ENCODE measurements at places on chromosomes 6 and 20. TPM values are rescaled to one million over a fixed set of nuclear protein-coding genes. Genes with fewer than 3 reads are reported as not detected.

Gene RSPH9
- 0.09 TPM for total RNA-seq

Gene CARMIL1
- 17.4 TPM for total RNA-seq

Gene IMPG1
- 0.09 TPM for total RNA-seq

DNA sequence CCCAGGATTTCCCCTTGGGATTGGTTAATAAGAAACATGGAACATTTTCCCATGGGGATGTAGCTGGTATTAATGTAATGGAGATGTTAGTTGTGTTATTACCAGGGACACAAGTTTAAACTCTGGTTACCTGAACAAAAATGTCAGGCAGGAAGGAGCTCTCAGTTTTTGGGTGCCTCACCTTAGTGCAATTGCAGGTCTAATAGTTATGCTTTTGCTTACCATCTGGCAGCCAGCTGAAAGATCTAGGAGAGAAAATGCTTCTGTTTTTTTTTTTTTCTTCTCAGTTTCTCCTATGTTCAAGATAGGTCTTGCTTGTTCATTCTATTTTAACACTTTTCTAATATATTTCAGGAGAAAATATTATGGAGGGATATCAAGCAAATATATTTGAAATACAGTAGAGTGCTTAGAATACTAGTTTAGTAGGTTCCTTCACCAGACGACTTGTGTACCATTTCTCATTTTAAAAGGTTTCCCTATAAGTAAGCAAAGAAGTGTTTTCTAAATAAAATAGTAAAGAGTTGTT is 4.2 kb upstream of the UBE2J1 start:
- no peak for DNase-seq
- H3K27ac ChIP-seq: peak overlapping the region; percentile 96
- H3K4me3 ChIP-seq: no peak overlapping the region

DNA sequence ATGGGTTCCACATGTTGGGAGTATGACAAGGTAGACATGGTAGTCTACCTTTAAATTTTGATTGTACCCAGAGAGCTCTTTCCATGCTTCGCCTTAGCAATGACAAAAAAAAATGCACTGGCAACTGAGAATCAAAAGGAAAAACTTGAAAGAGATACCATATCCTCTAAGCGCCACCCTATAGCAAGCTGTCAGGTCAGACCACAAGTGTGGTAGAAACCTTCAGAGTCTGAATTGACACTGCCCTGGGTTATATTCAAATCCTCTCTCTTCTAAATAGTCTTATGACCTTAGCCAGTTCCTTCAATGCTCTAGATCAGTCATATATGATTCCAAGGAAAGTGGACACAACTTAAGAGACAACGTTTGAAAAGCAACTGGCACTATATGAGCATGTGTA is 45.6 kb upstream of the SMLR1 start:
- peaks cover 28% of the 10 kb centered on the region for H3K4me1 ChIP-seq
- H3K36me3 ChIP-seq: no peaks in the 10 kb centered on the region
- DNase-seq: peak; percentile 77
- H3K27me3 ChIP-seq: no peaks in the 10 kb centered on the region
- H3K27ac ChIP-seq: no peak overlapping the region
- H3K4me3 ChIP-seq: no peak overlapping the region

- H3K4me3 ChIP-seq: no peak overlapping the region
- no peaks in the 10 kb centered on the region for H3K36me3 ChIP-seq
- DNase-seq: no peak
These were observed 234.7 kb upstream of the SULF2 start for GRCh38 chr20:48019940-48020339.

DNA sequence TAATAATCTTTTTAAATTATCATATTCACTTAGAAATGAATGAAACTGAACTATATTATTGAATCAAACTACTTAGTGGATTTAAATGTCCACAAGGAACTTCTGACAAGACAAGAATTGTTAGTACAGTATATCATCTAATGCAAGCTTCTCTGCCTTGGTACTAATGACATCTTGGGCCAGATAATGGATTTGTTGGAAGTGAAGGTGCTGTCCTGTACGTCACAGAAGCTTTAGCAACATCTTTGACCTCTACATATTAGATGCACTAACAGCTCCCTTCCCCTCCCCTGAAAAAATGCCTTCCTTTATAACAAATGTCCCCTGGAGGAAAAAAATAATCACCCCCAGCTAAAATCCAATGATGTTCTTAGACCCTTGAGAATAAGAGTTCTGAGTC is 695.8 kb upstream of the EYS start:
- H3K27me3 ChIP-seq: no peaks in the 10 kb centered on the region
- H3K27ac ChIP-seq: no peak overlapping the region
- DNase-seq: no peak
- H3K36me3 ChIP-seq: no peaks in the 10 kb centered on the region
- H3K4me3 ChIP-seq: no peak overlapping the region

DNA sequence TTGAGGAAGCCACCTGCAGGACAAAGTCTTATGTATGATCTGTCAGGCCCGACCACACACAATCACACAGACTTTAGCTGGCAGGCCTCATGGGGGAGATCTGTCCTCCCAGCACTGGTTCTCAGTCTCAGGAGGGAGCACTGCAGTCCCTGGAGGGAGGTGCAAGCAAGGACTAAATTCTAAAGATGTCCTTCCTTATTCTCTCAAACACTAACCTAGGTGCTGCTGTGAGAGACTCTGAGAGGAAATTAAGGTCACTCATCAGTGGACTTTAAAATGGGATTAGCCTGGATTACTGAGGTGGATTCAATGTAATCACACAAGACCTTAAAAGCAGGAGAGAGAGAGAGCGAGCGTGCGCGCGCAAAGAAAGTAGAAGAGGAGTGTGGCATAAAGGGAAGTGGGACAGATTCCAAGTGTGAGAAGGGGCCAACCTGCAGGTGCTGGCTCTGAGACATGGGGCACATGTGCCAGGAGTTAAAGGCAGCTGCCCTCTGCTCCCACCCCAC is 14.3 kb downstream of the GLO1 start:
- H3K4me1 ChIP-seq: peaks cover 6% of the 10 kb centered on the region
- no peak overlapping the region for H3K27ac ChIP-seq
- DNase-seq: no peak
- H3K36me3 ChIP-seq: peaks cover 2% of the 10 kb centered on the region
- no peak overlapping the region for H3K4me3 ChIP-seq

DNA sequence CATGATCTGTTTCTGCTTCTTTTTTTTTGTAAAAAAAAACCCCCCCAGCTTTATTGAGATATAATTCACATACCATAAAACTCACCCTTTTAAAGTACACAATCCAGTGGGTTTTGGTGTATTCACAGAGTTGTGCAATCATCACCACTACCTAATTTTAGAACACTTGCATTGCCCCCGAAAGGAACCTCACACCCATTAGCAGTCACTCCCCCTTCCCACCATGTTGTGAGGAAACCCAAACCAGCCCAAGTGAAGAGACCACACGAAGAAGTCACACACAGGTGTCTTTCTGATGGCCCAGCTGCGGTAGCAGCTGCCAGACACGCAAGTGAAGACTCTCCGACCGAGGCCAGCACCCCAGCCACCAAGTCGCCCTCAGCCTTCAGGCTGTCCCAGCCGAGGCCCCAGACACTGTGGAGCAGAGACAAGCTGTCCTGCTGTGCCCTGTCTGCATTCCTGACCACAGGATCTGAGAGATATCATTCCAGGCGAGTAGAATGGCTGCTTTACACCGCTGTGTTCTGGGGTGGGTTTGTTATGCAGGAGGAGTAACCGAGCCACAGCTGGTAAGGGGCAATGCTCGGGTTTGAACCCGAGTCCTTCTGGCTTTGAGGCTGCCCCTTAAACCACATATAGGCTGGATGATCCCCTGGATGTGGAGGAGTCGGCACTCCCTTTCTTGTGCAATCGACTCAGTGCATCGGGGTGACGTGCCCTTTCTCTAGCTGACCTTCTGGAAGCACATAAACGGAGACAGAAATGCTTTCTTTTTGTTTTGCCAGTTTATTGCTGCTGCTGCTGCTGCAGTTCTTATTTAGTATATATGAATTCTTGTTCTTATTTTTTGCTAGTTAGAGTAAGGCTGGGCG is 59.1 kb upstream of the PTPN1 start:
- H3K27me3 ChIP-seq: peaks cover 23% of the 10 kb centered on the region
- H3K4me1 ChIP-seq: peaks cover 27% of the 10 kb centered on the region
- H3K36me3 ChIP-seq: no peaks in the 10 kb centered on the region

DNA sequence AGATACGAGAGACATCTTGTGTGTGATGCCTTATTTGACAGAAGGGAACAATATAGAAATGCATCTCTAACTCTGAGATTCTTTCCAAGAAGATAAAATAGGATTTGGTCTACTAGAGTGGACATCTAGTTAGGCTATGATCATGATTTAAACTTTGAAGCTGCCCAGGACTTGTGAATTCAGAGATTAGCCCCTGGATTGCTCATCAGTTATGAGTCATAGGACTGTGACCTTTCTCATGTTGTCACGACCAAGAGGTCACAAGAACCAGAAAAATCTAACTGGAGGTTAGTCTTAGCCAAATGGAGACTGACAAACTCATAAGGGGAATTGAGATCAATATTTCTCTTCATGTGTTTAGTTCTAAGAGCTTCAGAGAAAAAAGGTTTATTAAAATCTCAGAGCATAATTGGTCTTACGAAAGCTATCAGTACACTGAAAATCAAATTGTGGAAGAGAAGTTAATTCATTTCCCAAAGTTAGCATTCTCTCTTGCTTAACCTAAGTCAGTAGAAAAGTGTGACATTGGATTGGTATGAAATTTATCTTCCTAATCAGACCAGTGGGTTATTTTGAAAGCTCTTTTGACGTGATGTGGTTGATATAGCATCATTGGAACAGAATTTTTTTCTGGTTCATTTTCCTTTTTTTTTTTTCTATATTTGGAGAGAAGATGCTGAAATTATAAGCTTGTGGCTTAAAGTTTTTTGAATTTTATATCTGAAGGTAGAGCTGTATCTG is 245.7 kb downstream of the RNF144B start:
- DNase-seq: no peak
- no peaks in the 10 kb centered on the region for H3K4me1 ChIP-seq
- H3K27ac ChIP-seq: no peak overlapping the region
- no peak overlapping the region for H3K4me3 ChIP-seq
- no peaks in the 10 kb centered on the region for H3K36me3 ChIP-seq

Data from thymus (tissue), 14 donors.